ENCODE measurements at places on chromosomes 16 and 17.

GRCh38 chr16:68363658-68364521, 53.1 kb downstream of the PRMT7 start:
- peak; percentile 19 for DNase-seq

GRCh38 chr17:45389354-45389753, 43.3 kb downstream of the ARHGAP27 start:
- no peak for DNase-seq

- no peak for DNase-seq
Measured at GRCh38 chr17:63419949-63420867, 25.9 kb downstream of the CYB561 start.

DNA sequence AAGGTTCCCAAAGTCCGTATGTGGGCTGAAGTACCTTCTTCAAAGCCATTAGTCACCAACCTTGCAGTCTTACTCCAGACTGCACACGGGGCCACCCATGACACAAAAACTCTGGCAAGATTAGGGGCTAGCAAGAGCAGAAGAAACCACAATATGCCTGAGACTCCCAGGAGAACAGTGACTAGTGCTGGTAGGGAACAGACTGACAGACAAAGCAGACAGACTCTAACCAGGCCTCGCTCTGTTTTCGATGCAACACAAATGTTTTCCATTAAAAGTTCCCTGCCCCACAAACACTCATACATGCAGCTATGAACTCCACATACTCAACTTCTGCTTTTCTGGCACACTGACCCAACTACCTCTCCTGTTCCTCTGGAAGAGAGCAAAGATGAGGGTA, 102.2 kb downstream of the HIC1 start:
- peak; percentile 82 for DNase-seq

GRCh38 chr16:88634141-88634993, 4.0 kb upstream of the IL17C start:
- DNase-seq, result peak; percentile 65

- DNase-seq, result peak; percentile 23
Measured at GRCh38 chr16:66007717-66008116, 358.8 kb upstream of the CDH5 start.

DNA sequence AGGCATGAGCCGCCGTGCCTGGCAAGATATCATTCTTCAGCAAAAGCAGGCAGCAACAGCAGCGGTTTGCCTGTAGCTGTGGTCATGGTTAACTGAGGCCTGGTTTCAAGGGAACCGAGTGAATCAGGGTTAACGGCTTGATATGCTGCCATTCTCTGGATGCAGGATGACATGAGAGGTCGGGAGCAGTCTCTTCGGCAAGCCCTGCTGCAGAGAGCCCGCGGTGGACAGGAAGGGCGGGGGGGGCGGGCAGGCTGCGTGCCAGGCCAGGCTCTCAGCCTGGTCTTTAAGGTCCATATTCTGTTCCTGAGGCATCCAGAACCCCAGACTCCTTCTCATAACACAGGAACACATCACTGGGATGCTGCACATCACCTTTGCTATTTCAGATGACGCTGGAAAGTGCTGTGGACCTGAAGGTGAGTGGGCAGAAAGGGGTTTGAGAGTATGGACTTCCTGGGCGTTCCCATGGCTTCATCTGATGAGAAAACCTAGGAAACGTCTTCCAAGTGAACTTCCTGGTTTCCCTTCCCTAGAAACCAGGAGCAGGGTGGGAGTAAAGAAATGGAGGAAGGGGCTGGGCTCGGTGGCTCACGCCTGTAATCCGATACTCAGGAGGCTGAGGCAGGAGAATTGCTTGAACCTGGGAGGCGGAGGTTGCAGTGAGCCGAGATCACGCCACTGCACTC, 165.6 kb upstream of the RPH3AL start:
- no peak for DNase-seq

GRCh38 chr16:88864521-88864920, 1.9 kb downstream of the PABPN1L start:
- DNase-seq, result no peak

DNA sequence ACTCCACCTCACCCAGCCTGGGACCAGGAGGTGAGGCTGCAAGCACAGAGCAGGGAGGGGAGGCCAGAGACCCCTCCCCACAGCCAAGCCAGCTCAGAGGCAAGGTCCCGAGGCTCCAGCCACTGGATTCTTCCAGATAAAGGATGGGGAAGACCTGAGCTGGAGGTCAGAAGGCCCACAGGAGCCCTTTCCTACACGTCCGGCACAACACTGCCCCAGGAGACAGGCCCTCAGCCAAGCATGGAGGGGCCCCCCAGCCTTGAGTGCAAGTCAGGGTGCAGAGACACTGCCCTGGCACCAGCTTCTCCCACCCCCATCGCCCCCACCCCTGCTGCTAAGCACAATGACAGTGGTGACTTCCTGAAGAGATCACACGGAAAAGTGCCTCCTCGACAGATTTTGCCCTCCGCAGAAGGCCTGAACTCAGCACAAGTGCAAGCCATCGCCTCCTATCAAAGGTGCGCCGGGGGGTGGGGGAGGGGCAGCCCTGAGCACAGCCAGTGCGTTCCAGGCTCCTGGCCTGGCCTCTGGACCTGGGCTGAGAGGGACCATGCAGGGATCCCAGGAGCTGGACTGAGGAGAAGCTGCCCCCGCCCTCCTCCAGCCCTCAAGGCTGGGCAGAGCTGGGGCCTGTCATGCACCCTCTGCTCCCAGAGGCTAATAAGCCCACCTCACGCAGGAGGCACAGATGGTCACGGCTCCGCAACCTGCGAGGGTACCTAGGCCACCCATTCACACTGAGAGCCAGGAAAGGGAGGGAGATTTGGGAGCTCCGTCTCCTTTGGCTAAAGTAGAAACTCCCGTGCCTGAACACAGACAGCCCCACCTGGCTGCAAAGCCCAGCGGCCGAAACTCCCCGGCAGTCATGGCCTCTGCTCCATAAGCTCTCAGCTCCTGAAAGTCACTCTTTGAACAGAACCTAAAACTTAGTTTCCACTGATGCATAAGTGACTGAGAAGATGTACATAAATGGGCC, 2.7 kb downstream of the MAFG start:
- no peak for DNase-seq

DNA sequence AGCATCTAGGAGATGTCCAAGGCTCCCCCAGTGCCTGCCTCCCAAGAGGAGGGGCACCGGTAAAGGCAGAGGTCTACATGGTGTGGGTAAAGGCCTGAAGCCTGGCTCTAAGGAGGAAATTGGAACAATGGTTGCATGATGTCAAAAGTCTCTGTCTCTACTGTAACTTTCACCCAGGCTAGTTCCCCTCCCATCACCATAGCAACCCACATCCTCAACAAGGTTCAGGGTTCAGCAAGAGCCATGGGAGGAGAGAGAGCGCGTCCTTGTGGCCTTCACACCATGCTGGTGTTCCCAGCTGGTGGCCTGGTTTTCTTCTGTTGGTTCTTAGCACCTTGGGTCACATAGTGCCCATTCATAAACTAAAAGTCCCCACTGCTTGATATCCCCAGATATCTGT, 196.7 kb upstream of the CDH5 start:
- DNase-seq, result no peak

- DNase-seq, result peak; percentile 31
Measured at GRCh38 chr17:7383742-7384488, 3.0 kb downstream of the TNK1 start.

DNA sequence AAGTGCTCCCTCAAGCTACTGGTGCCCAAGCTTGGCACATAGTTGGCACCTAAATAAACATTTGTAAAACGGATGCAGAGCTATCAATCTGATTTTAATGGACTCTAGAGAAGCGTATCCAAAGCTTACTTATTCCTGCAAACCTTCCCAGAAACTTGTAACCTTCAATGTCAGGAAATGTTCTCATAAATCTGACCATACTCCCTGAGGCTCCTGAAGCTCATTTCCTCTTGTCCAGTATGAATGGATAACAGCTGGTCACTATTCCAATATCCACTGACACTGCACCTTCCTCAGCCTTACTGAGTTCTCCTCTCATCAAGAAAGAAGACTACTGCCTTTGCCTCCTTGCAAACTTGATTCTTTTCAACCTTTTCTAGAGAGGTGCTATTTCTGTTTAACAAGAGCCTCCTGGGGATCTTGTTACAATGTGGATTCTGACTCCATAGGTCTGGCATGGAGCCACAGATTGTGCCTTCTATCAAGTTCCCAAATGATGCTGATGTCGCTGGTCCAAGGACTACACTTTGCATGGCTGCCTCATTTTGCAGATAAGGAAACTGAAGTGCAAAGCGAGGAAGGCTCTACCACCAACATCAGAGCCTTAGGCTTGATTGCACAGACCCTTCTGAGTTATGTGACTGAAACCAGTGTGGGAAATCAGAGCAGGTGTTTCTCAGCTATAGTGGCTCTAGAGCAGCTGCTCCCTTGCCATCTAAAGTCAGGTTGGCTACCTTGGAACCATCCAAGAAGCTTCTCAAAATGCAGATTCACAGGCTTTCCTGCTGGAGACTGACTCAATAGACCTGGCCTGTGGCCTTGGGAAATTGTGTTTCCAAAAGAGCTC, 377.8 kb downstream of the SOX9 start:
- DNase-seq, result no peak

DNA sequence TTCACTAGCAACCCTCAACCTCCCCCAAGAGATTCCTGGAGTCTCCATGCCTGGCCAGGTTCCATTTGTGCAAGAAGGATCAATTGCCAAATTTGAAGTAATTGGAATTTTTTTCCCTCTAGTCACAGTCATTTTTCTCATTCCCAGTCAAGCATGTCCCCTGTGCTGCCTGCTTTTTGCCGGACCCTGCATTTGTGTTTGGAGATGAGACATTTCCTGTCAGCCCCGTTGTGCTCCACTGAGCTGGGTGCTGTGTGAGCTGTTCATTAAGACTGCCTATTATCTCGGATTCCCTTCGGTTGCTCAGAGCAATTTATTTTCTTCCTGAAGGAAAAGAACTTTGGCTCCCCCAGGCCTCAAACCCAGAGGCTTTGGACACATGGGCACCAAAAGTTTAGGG, 201.0 kb upstream of the NLRP1 start:
- DNase-seq, result no peak

DNA sequence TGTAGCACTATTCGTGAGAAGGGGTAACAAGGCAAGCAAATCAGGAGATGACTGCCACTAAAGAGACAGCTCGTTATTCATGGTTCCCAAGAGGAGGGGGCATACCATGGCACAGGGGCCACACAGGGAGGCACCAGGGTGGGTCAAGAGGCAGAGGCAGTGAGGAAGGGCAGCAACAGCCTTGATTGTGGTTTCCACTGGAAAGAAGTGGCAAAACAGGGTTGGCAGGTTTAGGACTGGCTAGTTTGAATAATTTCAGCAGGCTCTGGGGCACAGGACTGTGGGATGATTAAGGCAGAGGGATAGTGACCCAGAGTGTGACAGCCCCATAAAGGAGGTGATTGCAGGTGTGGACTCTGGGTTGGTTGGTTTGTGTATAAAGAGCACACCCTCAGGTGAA, 188.9 kb downstream of the CBLN1 start:
- DNase-seq, result no peak

GRCh38 chr16:67000384-67001351, 12.3 kb downstream of the CES4A start:
- DNase-seq, result no peak

GRCh38 chr16:89087922-89088497, 5.6 kb upstream of the ACSF3 start:
- no peak for DNase-seq

- DNase-seq, result peak; percentile 98
Measured at GRCh38 chr17:76529224-76530094, 8.1 kb downstream of the CYGB start.

- no peak for DNase-seq
Measured at GRCh38 chr17:31880311-31880710, 21.2 kb downstream of the UTP6 start.

DNA sequence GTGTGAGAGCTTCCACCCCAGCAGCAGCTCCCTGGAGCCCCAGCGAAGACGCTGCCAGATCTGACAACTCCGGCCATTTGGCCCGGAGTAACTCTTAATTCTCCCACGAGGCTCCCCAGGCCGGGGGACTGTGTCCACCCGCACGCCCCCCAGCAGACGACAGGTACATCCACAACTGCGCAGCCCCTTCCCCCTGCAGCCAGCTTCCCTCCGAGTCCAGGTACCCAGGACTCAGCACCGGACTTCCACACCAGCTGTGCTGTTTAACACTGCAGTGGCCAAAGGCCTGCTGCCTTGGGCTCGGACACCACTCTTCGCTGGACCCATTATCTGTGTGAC, 7.2 kb downstream of the SYNGR2 start:
- DNase-seq, result no peak

DNA sequence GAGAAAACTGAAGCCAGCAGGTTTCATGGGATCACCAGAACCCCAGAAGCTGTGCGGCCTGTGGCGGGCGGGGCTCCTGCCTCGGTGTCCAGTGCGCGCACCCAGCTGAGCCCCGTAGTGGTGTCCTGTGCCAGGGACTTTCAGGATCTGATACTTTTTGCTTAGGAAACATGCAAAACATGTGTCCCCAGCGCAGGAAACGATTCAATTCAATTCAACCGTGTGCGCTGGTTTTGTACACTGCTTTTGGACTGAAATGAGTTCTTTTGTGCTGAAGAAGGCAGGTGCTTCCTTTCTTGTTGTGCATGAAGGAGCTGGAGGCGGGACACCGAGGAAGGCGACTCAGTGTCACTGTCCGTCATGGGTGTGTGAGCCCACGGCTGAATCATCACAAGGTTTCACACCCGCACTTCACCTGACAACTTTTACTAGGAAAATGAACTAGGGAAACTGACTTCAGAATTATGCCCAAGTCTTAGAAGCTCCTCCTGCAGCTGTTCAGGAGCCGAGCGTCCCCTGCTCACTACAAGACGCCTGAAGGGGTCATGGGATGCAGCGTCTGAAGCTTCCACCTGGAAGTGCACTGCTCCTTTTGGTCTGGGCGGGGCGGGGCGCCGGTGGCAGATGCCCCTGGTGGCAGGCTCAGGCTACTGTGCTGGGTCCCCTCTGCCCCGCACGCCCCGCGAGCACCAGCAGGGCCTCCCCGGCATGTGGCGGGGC, 31.4 kb upstream of the ZNF750 start:
- DNase-seq, result no peak

DNA sequence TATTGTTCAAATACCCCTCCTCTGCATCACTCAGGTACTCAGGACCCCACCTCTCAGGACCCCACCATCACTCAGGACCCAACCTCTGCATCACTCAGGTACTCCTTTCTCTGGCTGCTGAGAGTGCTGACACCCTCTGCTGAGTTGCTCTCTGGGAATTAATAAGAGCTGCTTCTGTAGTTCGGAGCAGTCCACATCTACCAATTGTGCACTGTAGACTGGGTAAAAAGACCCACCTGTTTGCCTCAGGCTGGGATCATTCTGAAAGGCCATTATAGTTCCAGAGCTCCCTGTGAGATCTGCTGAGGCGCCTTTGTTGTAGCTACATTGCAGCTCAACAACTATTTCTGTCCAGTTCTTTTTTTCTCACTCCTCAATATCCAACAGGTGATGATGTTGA, 276.3 kb upstream of the MYOCD start:
- no peak for DNase-seq

DNA sequence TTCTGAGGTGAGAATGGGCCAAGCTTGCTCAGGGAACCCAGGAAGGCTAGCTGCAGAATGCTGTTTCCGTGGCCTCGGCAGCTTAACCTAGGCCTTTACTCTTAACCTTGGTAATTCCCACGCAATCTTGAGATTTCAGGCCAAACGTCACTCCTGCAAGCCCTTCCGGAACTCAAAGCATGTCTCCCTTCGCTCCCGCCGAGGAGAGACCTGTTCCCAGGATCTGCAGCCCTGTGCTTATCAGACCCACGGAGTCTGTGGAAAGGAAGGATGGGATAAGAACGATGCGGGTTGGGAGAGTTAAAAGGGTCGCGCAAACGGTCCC, 524 bp upstream of the ZFP3 start:
- DNase-seq, result no peak

GRCh38 chr17:47708312-47708863, 14.4 kb downstream of the TBKBP1 start:
- no peak for DNase-seq

- DNase-seq, result no peak
Measured at GRCh38 chr17:81591971-81592370, 39.8 kb upstream of the FAAP100 start.
